ENCODE measurements at places on chromosomes 4 and X. TPM values are rescaled to one million over a fixed set of nuclear protein-coding genes. Genes with fewer than 3 reads are reported as not detected.

- no peak for DNase-seq
Measured at GRCh38 chr4:106318511-106318910, 2.2 kb downstream of the AIMP1 start.

DNA sequence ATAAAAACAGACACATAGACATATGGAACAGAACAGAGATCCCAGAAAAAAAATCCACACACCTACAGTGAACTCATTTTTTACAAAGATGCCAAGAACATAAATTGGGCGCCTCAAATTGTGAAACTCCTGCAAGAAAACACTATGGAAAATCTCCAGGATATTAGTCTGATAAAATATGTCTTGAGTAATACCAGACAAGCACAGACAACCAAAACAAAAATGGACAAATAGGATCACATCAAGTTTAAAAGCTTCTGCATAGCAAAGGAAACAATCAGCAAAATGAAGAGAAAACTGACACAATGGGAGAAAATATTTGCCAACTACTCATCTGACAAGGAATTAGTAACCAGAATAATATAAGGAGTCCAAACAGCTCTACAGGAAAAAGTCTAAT lies 337.3 kb upstream of the DIPK2B start:
- no peak for DNase-seq

DNA sequence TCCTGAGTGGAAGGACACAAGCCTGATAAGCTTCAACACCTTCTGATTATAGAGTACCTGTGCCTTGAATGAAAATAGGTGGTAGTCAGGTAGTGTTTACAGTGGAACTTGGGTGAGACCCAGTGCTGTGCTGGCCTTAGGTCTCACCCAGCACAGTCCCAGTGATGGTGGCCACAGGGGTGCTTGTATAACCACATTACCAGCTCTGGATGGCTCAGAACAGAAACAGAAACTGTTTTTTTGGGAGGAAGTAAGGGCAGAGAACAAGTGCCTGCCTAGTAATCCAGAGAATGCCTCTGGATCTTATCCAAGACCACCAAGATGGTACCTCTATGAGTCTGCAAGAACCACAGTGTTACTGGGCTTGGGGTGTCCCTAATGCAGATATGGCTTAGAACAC lies 171.5 kb upstream of the DIPK2B start:
- peak; percentile 20 for DNase-seq

GRCh38 chr4:125323654-125324053 lies 8.9 kb downstream of the FAT4 start:
- peak; percentile 79 for DNase-seq

GRCh38 chrX:132694382-132694781 lies 205.5 kb upstream of the MBNL3 start:
- DNase-seq = no peak

DNA sequence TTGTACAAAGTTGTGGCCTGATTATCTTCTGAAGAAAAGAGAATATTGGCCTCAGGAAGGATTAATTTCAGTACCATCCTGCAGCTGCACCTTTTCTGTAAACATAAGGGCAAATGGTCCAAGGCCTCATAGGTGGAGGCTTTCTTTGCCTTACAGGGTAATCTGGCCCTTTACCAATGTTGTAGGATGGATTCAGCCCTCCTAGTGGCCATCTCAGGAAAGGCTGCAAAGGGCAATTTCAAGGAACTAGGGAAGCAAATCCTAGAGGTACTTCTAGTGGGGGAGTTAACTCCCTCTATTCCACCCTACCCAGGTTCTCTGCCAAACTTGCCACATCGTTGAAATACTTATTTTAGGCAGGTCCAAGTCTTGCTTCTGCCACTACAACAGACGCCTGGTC lies 57.6 kb downstream of the UGT2B11 start:
- peak; percentile 2 for DNase-seq

GRCh38 chrX:124426288-124427169 lies 80.2 kb downstream of the SH2D1A start:
- DNase-seq = no peak

- DNase-seq = no peak
Measured at GRCh38 chr4:182593402-182593801, 323.8 kb downstream of the DCTD start.

- DNase-seq = peak; percentile 67
Measured at GRCh38 chr4:175536852-175537453, 275.1 kb downstream of the GPM6A start.

- no peak for DNase-seq
Measured at GRCh38 chr4:158613046-158613445, 58.6 kb downstream of the C4orf46 start.

The MBNL3 gene
- 3.0 TPM for total RNA-seq

The DCX gene
- not detected for total RNA-seq

The CYBB gene
- not detected for total RNA-seq

The SLC2A9 gene
- total RNA-seq = not detected

The RADX gene
- total RNA-seq = not detected

Data from M059J (cell line).